ENCODE measurements at places on chromosomes 6 and 20.
A peak's percentile ranks its signal among the peaks of the same experiment; 100 is the strongest.

DNA sequence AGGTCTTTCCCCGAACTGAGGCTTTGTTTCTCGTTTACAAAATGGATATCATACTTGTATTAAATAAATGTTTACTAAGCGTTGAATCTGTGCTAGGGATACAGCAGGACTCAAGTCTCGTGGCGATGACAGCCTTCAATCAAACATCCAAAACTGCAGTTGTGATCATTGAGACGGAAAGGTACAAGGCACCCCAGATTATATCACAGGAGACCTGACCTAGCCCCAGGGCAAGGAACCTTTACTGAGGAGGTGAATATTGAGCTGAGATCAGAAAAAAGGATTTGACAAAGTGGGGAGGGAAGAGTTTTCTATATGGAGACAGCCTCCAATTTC, 476 bp downstream of the AAR2 start:
- no peak for DNase-seq

- DNase-seq: no peak
Observed at GRCh38 chr6:85660181-85660611, 17.5 kb upstream of the SYNCRIP start.

DNA sequence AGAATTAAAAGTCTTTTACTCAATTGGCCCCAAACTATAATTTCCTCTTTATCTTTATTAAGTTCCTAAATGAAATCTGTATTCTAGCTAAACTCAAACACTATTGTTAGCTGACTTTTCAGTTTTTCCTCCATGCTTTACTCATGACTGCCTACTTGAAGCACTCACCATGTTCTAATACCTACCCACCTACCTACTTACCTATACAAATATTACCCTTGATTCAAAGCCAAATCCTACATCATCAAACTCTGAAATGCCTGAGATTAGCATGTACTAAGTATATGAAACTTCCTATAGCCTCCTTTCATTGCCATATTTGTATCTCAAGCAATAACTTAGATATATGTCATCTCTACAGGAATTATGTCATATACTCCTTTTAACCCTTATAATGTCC, 259.7 kb downstream of the HDGFL1 start:
- DNase-seq: no peak

DNA sequence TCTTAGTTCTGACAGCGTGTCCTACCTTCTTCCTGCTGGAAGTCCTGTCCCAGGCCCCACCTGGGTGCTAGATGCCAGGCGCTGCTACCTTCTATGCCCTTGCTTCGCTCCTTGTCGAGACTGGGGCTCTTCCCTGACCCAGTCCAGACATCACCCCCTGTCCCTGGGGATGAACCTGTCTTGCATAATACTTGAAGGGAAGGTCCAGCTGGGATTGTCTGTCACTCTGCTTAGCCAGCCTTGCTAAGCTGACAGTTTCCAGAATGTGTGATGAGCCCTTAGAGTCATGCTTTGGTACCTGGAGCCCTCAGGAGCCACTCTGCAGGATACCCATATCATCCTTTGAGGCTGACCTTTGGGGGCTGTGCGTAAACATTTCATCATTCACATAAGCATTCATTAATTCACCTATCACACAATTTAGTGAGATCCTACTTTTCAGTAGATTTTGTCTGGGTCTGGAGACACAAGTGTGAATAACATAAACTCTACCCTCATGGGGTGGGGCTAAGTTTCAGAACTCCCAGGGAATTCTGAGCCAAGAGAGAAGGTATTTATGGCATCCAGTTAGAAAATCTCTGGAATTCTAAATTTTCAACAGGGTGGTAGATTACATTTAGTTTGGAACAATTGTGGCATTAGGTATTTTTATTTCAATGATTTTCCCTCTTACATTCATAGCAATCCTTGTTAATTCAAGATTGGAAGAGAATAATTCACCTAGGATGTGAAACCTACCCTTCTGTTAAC, 151.1 kb upstream of the HDAC2 start:
- DNase-seq: no peak

DNA sequence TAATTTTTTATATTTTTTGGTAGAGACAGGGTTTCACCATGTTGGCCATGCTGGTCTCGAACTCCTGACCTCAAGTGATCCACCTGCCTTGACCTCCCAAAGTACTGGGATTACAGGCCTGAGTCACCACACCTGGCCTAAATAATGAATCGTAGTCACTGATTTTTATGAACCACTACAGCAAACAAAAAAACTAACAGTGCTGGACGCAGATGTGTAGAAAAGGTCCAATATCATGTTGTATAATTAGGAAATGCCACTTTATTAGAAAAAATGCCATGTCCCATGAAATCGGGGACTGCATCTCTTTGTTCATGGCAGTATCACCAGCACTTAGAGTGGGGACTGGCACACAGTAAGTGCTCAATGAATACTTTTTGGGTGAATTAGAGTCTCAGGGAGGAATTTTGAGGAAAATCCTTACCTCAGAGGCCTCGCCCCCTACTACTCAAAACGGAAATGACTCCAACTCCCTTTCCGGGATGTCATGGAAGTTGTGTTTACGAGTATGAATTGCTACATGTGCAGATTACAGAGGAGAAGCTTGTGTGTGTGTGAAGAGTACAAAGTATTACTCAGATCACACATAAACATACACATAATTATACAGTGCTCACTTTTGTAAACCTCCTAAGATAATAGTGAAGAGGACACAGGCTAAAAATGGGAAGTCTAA, 43.6 kb upstream of the FAM50B start:
- DNase-seq: no peak

GRCh38 chr6:22582417-22583205, 13.2 kb downstream of the HDGFL1 start:
- DNase-seq: no peak

DNA sequence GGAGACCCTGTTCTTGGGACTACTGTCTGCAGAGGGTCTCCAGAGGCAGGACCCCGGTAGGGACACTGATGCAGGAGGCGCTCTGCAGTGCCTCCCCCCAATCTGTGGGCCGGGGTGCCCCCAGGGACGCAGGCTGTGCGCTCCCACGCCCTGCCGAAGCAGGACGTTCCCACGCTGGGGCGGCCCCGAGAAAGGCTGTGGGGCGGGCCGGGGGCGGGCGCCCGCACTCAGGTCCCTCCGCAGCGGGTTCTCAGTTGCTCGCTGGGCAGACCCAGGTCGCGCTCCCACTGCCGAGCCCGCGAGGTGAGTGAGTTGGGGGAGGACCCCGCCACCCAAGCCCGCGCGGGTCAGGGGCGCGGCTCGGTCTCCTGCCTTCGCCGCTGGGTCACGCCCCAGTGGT, at the start of gene COX4I2:
COX4I2 (plus strand) TSS at position 253 of the 400 bp plus-strand sequence. CDS start 1,106 bp downstream, outside the sequence.
- no peak for DNase-seq

DNA sequence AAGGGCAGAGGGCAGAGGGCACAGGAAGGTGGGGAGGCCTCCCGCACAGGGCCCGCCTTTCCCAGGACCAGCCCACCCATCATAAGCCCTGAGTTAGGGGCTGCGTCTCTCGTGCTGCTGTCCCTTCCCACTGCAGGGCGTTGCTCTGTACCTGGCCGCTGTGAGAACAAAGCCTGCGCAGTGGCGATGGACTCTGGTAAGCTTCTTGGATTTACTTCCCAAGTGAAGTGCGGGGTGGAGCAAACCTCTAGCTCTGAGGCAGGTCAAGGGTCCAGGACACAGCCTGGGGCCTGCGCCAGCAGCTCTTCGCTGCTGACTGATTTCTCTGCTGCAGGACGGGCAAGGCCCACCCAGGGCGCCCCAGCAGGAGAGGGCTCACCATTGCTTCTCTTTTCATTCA, 23.9 kb downstream of the INSM1 start:
- no peak for DNase-seq

DNA sequence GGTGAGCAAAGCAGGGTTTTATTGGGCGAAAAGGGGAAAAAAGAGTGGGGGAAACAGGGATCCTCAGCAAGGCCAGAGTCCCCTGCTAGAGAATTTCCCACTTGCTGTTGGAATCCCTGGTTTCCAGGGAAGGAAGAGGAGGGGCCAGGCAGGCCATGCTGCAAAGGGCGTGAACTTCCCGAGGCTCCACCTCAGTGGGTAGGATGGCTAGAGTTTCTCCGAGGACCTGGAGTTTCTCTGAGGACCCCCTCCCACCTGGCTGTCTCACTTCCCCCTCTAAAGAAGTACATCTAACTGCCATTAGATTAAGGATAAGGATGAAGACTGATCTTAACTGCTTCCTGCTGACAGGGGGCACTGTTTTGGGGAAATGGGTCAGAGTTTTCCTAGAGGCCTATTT, 1239.3 kb upstream of the GJE1 start:
- DNase-seq: no peak

DNA sequence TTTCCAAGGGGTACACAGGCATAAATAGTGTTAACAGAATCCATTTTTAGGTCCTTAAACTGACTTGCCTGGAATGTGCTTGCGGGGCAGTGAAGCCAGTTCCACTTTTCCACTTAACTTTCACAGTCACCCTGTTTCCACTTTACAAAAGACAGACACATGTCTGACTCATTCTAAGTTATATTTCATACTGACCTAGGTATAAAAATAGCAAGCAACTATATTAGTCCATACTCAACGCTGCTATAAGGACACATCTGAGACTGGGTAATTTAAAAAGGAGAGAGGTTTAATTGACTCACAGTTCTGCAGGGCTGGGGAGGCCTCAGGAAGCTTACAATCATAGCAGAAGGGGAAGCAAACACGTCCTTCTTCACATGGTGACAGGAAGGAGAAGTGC, 88.2 kb downstream of the MTFR2 start:
- DNase-seq: no peak

- no peak for DNase-seq
Observed at GRCh38 chr6:69155467-69155866, 520.4 kb downstream of the ADGRB3 start.

DNA sequence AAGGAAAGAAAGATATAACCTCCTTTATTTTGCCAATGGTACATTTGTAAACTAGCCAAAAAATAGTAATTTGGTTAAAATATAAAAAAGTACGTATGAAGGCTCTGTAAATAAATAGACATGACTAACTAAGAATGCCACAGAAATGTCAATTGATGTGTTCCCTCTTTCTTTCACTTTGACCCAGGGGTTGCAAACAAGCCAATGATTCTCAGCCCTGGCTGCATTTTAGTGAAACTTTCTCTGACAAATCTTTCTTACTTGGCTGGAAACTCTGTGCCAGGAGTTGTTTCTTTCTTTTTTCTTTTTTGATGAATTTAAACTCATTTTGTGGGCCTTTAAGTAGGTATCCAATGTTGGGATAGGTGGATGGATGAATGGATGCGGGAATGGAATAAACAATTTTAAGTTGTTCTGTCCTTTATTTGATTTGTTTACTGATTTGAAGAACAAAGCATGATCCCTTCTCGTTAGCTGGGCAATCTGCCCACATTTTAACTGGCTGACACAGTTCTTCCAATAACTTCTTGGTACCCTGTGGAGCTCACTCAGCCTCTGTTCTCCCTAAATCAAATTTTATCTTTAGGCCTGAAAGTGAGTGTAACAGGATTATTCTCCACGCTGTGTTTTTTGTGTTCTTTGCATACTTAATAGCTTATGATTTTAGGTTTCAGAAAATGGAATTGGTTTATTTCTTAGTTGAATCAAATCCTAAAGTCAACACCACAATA, 58.6 kb upstream of the GCLC start:
- DNase-seq: no peak

- no peak for DNase-seq
Observed at GRCh38 chr20:19041787-19042186, 170.7 kb upstream of the SLC24A3 start.

- no peak for DNase-seq
Observed at GRCh38 chr20:20439602-20440190, 71.8 kb downstream of the INSM1 start.

- no peak for DNase-seq
Observed at GRCh38 chr6:101001607-101002006, 120.5 kb upstream of the ASCC3 start.

DNA sequence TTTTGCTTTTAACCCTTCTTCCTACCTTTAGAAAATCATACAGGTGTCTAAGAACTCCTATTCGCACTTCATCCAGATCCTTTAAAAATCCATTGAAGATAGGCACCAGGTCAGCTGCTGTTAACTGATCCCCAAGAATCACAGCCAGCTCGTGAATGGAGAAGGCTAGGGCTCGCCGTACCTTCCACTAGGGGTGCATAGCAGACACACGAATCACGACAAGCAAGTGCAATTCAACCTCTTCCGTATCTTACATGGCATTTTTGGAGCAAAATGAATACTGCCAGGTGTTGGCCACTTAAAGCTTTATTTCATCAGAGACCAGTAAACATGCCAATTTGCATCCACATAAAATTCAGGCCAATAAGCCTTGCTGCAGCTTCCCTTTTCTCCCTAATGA, 10.8 kb upstream of the ANKRD60 start:
- no peak for DNase-seq

- no peak for DNase-seq
Observed at GRCh38 chr6:132571774-132572173, 1.7 kb downstream of the TAAR6 start.

- DNase-seq: no peak
Observed at GRCh38 chr6:61909486-61909885, 376.5 kb downstream of the KHDRBS2 start.

DNA sequence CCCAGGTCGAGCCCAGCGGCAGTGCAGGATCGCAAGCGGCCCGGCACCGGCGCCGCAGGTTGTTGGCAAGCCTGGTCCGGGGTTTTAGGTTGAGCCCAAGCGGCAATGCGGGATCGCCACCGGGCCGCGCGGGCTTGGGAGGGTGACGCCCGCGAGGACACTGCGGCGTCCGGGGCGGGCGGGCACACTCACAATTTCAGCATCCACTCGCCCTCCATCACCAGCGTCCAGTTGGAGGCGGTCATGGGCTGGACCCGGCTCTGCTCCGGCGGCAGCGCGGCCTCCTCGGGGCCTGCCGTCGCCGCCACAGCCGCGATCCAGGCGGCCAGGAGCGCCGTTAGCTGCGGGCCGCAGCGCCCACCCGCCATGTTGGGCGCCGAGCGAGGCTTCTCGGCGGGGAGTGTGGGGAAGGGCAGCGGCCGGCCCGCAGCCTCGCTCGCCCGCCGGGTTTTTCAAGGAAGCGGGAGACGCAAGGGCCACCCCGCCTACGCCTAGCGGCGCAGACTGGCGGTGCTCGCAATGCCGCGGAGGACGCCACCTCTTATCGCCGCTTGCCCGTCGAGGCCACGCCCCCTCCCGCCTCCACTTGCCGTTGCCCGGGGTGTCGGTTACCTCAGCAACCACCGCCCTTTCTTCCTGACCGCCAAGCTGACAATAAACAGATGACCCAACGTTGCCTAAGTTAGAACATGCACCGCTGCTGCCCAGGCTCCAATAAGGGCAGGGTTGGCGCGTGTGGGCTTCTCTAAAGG, at the start of gene TMX4:
TMX4 (minus strand) TSS at position 516 of the 752 bp plus-strand sequence; CDS start at position 368, 148 bp downstream.
- peak; percentile 78 for DNase-seq

DNA sequence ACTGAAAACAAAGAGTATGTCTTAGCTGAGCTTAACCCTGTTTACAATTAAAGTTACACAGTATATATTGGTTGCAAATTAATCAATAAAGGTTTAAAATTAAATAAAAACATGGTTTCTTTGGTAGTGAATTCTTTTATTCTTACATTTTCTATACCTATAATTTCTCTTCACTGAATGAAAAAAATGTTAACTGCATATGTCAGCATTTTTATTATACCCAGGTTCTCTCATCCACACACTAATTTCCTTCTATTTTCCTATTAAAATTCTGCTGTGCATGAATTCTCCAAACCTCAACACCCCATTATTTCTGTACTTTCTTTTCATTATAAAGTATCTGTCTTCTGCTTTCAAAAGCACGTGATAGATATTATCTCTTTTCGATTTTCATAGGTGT, 91.9 kb downstream of the TBC1D32 start:
- no peak for DNase-seq

- DNase-seq: no peak
Observed at GRCh38 chr6:87529221-87529620, 56.4 kb downstream of the SLC35A1 start.

GRCh38 chr6:16544521-16544920, 216.7 kb downstream of the ATXN1 start:
- no peak for DNase-seq
